Keratinocyte (primary cell): ENCODE measurements at places on chromosomes 16 and 17. TPM values are rescaled to one million over a fixed set of nuclear protein-coding genes. Genes with fewer than 3 reads are reported as not detected.

Gene FOXC2
- polyA plus RNA-seq, result 0.02 TPM in 1 of 3 replicates, not detected in the others

Gene OR3A2
- not detected in 3 replicates for polyA plus RNA-seq

Gene FZD2
- 2.6 to 4.6 TPM (median 2.7 TPM) in 3 replicates for polyA plus RNA-seq

Gene SCGB1C2
- polyA plus RNA-seq, result not detected in 3 replicates

Gene LITAFD
- not detected in 3 replicates for polyA plus RNA-seq

Gene SDR42E2
- polyA plus RNA-seq, result not detected in 3 replicates
